NCI-H187 treated with DMSO at 0.1 percent for 48 hours (cell line): ENCODE measurements at places on chromosomes 12 and 14.

- no peak for DNase-seq
Measured at GRCh38 chr12:10725003-10725402, 1.9 kb upstream of the YBX3 start.

DNA sequence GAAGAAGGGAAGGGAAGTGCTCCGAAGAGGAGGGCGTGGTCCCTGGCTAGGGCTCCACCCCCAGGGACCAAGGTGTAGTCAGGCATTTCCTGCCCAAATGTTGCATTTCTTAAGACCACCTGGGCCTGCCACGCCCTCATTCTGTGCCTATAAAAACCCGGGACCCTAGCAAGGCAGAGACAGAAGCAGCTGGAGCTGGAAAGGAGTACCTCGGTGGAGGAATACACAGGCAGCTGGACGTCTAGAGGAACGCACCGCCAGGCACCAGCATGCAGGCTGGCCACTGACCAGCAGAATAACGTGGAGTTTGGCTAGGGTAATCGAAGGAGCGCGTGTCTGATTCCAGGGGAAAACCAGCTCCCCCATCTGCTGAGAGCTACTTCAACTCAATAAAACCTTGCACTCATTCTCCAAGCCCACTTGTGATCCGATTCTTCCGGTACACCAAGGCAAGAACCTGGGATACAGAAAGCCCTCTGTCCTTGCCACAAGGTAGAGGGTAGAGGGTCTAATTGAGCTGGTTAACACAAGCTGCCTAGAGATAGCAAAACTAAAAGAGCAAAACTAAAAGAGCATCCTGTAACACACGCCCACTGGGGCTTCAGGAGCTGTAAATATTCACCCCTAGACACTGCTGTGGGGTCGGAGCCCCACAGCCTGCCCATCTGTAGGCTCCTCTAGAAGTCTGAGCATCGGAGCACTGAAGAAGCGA is 21.0 kb downstream of the CFL2 start:
- no peak for DNase-seq

DNA sequence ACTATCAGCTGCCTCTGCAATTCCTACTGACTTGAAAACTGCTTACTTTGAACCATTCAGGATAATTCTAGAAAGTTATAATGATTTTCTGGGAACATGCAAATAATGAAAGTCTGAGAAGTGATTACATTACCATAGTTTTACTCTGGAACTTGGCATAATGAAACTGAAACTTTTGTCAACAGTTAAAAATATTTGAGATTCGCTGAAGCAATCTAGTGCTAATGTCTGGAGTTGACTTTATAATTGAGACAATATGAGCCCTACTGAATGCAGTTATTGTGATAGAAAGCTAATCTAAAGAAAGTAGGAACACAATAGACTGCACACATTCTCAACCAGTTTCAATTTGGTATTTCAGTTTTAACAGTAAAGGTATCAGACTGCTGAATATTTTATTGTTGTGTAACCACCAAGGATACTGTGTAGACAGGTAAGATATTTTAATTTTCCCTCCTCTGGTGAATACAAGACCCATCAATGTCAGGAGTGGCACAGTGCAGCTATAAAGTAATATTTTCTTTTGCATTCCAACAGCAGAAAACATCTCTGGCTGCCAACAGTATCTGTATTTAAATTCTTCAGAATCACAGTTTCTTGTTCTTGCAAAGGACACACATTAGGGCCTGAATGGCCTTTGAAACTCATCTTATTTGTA is 483.5 kb downstream of the ATP23 start:
- DNase-seq: no peak

DNA sequence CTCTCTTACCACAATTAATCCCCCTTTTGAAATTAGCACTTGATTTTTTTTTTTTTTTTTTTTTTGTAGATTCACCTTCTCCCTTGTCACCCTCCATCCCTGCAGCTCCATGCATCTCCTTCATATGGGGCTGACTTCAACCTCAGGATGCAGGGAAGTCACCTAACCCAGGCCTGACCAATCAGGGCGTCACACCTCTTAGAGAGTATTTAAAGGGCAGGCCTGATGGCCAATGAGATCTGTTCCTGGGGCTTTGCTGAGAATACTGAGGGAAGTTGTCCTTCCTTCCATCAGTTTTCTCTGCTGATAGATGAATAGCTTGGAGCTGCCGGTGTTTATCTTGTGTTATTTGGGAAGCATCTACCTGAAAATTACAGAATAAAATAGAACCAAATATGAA is 1104.7 kb upstream of the TMEM132C start:
- no peak for DNase-seq

DNA sequence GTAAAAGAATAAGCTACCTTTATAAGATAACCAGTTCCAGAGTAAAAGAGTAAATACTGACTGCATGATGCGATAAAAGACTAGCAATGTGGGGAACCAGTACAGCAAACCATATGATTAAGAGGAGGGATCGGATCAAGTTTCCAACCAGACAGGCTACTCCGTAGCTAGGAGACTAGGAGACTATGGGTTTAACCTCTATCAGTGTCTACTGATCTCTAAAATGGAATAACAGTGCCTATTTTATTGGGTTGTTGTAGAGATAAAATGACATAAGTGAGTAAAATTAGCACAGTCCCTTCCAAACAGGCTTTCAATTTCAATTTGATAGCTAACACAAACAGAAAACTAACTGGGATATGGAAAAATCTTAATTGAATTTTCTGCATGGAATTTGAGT is 76.0 kb downstream of the PAWR start:
- DNase-seq: no peak

- no peak for DNase-seq
Measured at GRCh38 chr14:90514015-90514398, 117.2 kb downstream of the CALM1 start.

DNA sequence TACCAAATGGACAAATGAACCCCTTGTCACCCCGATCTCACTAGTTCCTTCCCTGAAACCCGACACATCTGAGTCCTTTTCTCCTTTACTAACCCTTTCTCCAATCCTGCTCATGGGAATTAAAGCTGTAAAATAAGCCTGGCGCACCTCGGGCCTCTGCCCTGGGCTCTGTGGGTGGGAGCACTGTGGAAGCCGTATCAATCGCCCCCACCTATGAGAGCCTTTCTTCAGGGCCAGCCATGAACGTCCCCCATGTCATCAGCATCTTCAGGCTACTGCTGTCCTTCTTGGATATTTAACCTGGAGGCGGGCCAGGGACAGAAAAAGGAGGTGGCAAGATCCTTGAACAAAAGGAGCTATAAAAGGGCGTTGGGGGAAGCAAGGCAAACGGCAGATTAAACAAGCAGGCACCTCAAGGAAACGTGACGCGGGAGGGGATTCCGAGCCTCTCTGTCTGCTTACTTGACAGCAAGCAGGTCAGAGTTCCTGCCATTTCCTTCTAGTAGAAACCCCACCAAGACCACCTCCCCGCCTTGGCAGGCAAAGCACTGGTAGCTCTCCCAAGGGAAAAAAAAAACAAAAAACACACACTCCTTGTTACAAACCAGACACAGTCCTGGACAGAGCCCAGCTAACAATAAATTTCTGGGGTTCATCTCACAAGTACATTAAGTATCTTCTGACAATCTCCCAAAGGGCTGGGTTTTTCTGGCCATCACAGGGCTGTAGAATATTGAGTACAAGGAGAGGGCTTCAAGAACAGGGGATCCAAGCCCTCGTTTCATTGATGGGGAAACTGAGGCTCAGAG is 62.9 kb downstream of the DPF3 start:
- DNase-seq: no peak

- DNase-seq: no peak
Measured at GRCh38 chr12:32437095-32437515, 37.7 kb downstream of the FGD4 start.

- no peak for DNase-seq
Measured at GRCh38 chr12:8035440-8036010, 3.0 kb downstream of the FOXJ2 start.

DNA sequence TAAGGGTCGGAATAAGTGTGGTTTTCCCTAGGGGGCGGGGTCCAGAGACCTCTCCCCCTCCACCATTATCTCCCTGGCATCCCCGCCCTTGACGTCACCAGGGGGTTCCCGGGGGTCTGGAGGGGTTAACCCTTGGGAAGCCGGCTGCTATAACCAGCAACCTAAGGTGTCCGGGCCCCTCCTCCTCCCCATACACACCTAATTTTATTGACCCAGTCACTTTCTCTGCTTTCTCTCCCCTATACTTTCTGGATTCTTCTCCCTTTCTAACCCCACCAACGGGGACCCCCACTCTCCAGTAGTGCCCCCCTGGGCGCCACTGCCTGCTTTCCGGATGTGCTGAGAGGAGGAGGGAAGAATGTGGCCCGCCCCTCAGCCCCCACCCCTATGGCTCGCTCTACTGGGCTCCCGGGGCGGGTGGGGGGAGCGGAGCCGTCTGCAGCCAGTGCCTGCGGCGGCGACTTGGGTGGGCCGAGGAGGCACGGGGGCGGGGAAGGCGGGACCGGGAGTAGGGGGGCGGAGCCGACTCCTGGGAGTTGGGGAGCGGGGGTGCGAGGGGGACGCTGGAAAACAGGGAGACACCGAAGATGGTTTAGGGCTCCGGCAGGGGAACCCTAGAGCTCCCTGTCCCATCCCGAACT is 1.8 kb downstream of the GLI1 start:
- no peak for DNase-seq

GRCh38 chr12:41634091-41634490 is 446.0 kb downstream of the PDZRN4 start:
- DNase-seq: no peak

GRCh38 chr12:47408171-47408871 is 297.5 kb downstream of the RPAP3 start:
- DNase-seq: no peak

DNA sequence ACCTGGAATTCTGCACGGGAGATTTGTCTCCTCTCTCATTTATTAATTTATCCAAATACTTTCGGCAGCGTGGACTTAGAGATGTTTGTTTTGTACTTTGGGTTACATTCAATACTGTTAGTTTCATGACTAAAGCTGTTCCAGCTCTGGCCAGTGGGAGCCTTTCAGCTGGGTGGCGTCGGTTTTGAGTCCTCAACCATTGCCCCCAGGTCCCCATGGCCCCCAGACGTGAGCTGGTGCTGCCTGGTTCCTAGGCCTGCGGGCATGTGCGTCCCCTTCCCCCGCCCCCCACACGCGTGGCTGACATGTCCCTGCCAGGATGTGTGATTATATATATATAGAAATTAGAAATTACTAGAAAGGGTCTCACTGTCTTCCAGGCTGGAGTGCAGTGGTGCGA is 48.2 kb downstream of the KIF26A start:
- no peak for DNase-seq

DNA sequence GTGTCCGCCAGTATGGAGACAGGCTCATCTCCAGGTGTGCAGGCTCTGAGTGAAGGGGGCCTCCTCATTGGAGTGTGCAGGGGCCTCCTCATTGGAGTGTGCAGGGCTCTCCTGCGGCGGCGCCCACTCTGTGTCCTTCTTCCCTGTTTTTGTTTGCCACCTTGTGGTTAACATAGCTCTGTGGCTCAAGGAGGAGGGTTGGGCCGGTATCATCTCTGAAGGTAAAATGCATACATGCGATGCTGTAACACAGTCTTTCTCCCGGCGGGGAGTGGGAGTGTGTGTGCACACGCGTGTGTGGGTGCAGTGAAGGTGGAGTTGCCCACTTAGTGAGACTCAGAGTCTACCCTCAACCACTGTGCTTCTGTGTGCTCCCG is 429.4 kb downstream of the ZFP36L1 start:
- DNase-seq: no peak

GRCh38 chr14:105745433-105746123 is 219.2 kb downstream of the TMEM121 start:
- DNase-seq: no peak

DNA sequence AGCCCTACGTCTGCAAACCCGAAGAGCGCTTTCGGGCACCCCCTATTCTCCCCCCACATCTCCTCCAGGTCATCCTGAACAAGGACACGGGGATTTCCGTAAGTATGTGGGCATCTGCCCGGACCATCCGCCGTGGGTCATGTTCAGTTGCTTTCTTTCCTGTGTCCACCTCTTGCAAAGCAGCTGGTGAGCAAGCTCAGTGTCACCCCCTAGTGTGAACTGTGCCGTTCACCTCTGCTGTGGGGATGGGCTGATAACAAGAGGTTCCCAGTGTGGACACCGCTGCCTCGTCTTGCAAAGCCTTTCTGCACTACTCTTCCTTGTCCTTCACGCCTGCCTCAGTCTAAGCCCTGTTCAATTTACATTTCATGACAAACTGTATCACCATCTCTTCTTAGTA is 8.6 kb downstream of the PRKAB1 start:
- no peak for DNase-seq

GRCh38 chr12:131860472-131861260 is 32.5 kb downstream of the MMP17 start:
- DNase-seq: no peak

GRCh38 chr12:56104815-56105608 is 653 bp downstream of the PA2G4 start:
- no peak for DNase-seq

- DNase-seq: no peak
Measured at GRCh38 chr14:67586369-67586768, 13.7 kb downstream of the PIGH start.

DNA sequence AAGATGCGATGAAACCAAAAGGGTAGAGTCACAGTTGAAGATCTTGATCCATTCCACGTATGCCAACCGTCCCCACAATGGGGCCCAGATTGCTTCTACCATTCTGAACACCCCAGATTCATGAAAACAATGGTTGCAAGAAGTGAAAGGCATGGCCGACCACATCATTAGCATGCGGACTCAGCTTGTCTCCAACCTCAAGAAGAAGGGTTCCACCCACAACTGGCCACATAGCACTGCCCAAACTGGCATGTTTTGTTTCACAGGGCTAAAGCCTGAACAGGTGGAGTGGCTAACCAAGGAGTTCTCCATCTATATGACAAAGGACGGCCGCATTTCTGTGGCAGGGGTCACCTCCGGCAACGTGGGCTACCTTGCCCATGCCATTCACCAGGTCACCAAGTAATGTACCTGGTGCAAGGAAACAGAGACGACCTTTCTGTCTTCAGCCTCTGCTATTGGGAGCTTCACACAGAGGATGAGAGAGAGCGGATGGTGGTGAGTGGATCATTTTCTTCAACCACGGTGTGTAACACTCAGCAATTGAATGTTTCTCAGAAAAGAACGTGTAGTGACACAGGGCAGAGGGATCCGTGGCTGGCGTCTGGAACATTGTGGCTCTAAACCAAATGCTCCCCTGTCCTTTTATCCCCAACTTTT is 26.8 kb upstream of the CLEC2D start:
- DNase-seq: no peak

DNA sequence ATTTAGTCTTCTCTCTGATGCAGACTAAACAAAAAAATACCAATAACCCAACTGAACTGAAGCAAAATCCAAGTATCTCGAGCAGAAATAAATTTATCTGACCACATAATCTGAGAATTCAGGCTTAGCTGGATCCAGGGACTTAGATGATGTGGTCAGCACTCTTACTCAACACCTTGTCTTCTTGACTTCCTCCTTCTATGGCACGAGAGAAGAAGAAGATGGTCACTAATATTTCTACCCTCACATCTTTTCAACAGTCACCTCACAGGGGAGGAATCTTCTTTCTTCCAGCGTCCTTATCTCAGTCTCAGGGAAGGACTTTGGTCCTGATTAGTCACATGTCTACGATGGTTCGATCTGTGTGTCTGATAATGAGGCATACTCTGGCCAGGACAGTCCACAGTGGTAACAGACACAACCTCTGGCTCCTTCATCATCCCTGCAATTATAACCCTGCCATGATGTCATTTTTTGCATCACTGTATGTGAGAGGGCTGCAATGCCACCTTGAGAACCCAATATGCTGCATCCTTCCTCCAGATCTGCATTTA is 15.8 kb downstream of the RGS6 start:
- no peak for DNase-seq

- DNase-seq: no peak
Measured at GRCh38 chr14:71206766-71207371, 299.6 kb downstream of the PCNX1 start.
